ENCODE measurements at places on chromosomes 1 and 21. TPM values are rescaled to one million over a fixed set of nuclear protein-coding genes. Genes with fewer than 3 reads are reported as not detected.

Gene LCE1A
- polyA plus RNA-seq = not detected

Gene KIF14
- polyA plus RNA-seq = 0.04 TPM

Gene CDA
- 2.9 TPM for polyA plus RNA-seq

Gene LRIG2
- 3.5 TPM for polyA plus RNA-seq

Gene KCNJ9
- 0.08 TPM for polyA plus RNA-seq

Gene NMNAT2
- 1.5 TPM for polyA plus RNA-seq

Gene FCGR2B
- 2.5 TPM for polyA plus RNA-seq

Gene WNT3A
- polyA plus RNA-seq = not detected

Gene DCAF6
- polyA plus RNA-seq = 109 TPM

Gene DIRAS3
- polyA plus RNA-seq = 3.8 TPM

Data from heart left ventricle (tissue), 16 donors.